SK-N-DZ (cell line): ENCODE measurements at places on chromosomes 4 and X.

- DNase-seq = no peak
Measured at GRCh38 chr4:80221161-80221560, 23.9 kb downstream of the PRDM8 start.

GRCh38 chr4:71029504-71029903 lies 36.1 kb downstream of the DCK start:
- no peak for DNase-seq

GRCh38 chrX:115030625-115031024 lies 13.2 kb upstream of the IL13RA2 start:
- DNase-seq = no peak

DNA sequence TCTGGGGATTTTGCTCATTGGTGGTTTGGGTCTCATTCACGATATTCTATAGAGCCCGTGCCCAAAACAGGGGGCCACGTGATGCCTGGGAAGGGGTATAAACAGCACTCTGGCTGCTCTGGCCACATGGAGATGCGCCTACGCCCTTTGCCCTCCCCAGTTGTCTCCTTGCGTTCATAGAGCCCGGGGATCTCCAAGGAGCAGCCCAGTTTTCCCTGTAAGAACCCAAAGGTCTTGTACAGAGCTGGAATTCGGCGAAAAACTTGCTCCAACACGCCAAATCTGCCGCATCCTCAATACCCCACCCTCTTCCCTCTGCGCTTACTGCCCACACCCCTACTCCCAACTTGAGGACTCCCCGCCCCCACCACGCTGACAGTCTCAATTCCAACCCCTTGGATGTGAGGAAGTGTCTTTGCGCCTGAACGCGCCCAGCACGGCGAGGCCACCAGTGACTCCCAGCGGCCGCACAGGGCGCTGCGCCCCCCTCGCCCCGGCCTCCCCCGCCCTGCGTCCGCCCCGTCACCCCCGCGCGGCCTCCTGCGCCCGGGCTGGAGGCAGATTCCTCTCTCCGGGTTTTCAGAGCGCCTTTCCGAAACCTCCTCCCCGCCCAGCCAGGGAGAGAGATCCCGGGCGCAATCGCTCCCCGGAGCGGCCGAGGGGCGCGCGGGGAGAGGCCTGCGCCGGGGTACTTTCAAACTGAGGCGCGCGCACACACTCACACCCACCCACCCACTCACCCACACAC lies at the start of gene NHS:
TSS of gene NHS (plus strand) at position 582 of the 748 bp plus-strand sequence. CDS start 558 bp downstream, outside the sequence.
- DNase-seq = peak; percentile 58

GRCh38 chr4:155617296-155617695 lies 49.4 kb upstream of the GUCY1A1 start:
- DNase-seq = no peak

- DNase-seq = no peak
Measured at GRCh38 chr4:125642645-125643044, 327.9 kb downstream of the FAT4 start.

- DNase-seq = no peak
Measured at GRCh38 chrX:70257423-70258288, 2.3 kb downstream of the P2RY4 start.

- no peak for DNase-seq
Measured at GRCh38 chrX:71251466-71251973, 2.4 kb downstream of the ZMYM3 start.

- DNase-seq = no peak
Measured at GRCh38 chr4:177077095-177077971, 232.3 kb upstream of the NEIL3 start.

DNA sequence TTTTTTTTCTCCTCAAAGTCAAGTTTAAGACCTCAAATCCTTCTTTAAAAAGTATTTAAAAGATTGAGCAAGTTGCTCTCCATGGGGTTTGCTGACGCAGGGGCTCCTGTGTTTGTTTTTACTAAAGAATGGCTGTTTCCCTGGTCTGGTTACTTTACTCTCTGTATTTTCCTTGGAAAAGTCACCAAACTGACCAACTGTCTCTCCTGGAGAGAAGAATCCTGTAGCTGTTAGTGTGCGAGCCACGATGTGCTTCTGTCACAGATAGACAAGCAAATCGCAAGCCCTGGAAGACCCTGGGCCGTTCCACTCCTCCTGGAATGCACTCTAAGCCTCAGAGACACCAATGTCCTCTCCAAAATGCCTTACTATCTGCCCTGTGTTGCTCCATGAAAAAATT lies 212.1 kb downstream of the CHIC2 start:
- DNase-seq = no peak

GRCh38 chr4:149741186-149741831 lies 74.3 kb downstream of the IQCM start:
- DNase-seq = no peak

DNA sequence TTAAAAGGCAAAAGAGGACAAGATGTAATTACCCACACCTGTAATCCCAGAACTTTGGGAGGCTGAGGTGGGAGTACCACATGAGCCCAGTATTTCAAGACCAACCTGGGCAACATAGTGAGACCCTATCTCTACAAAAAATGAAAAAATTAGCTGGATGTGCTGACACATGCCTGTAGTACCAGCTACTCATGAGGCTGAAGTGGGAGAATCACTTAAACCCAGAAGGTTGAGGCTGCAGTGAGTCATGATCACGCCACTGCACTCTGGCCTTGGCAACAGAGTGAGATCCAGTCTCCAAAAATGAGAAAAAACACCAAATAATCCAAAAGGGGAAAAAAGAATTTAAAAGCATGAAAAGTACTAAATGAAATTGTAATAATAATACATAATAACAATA lies 30.8 kb downstream of the NR0B1 start:
- DNase-seq = no peak

GRCh38 chrX:132463411-132463810 lies 25.4 kb downstream of the MBNL3 start:
- no peak for DNase-seq

GRCh38 chr4:2878346-2878745 lies 34.7 kb downstream of the ADD1 start:
- DNase-seq = no peak

DNA sequence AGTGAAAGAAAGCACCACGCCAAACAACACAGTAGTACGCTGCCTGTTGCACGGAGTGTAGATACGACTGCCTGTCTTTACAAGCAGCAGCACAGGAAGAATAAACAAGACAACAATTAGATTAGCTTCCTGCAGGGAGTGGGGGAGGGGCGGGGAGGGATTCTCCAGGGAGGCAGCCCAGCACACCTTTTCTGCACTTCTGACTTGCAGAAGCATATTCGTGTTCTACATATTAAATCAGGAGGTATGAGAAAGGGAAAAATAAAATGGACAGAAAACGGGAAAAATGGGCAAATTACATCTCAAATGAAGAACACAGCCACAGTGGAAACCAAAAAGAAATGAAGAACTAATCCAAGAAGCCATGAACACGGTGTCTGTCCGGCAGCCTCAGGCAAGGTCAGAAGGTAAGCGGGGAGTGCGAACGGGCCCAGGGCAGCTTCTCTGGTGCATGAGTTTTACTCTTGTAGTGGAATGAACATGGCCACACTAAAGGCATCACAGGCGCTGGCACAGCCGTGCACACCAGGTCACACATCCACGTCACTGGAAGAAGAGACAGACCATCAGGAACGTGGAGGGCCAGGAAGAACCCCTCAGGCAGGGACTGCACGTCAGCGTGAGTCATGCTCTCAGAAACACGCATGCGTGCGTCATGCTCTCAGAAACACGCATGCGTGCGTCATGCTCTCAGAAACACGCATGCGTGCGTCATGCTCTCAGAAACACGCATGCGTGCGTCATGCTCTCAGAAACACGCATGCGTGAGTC lies 20.1 kb upstream of the ADRA2C start:
- peak; percentile 85 for DNase-seq

GRCh38 chr4:124030147-124030546 lies 633.6 kb downstream of the SPRY1 start:
- DNase-seq = no peak

GRCh38 chr4:182928061-182928460 lies 10.9 kb upstream of the DCTD start:
- no peak for DNase-seq

GRCh38 chr4:61831987-61832386 lies 631.9 kb downstream of the ADGRL3 start:
- no peak for DNase-seq

GRCh38 chr4:176584031-176584606 lies 208.6 kb downstream of the VEGFC start:
- DNase-seq = no peak

GRCh38 chrX:129631849-129632248 lies 22.9 kb downstream of the APLN start:
- DNase-seq = no peak

GRCh38 chr4:37603070-37603468 lies 83.1 kb downstream of the RELL1 start:
- peak; percentile 60 for DNase-seq

- no peak for DNase-seq
Measured at GRCh38 chr4:7854216-7854615, 85.4 kb downstream of the AFAP1 start.
